HFFc6 (cell line): ENCODE measurements at places on chromosomes 4 and X.
A peak's percentile ranks its signal among the peaks of the same experiment; 100 is the strongest.

GRCh38 chr4:158836002-158836369 lies 67.2 kb downstream of the FNIP2 start:
- DNase-seq: no peak

DNA sequence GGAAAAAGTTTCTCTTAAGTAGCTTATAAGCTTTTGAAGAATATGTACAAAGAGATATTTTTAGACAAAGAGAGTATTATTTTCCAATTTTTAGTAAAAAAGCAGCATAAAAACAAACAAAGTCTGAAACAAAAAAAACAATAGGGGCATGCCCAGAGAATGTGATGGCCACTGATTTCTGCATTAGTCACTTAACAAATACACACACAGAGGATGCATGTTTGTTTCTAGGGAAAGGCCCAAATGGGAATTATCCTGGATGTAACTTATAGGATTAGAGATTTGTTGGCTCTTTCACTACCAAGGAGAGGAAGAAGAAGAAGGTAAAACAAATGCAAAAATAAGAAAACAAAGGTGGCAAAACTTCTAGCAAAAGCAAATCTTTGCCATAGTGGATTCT lies 95.9 kb upstream of the SCOC start:
- no peak for DNase-seq

DNA sequence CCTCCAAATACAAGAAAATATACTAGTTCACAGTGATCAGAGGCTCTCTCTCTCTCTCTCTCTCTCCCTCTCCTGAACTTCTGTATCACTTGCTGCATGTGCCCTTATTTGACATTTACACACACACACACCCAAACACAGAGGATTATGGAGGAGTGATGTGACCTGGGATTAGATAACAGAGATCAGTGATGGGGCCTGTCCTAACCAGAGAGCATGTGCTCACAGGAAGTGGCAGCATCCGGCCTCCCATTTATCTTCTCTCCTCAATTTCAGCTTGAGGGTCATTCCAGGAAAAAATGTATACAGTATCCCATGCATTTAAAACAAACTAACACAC lies 143.0 kb downstream of the TSPAN5 start:
- DNase-seq: no peak

DNA sequence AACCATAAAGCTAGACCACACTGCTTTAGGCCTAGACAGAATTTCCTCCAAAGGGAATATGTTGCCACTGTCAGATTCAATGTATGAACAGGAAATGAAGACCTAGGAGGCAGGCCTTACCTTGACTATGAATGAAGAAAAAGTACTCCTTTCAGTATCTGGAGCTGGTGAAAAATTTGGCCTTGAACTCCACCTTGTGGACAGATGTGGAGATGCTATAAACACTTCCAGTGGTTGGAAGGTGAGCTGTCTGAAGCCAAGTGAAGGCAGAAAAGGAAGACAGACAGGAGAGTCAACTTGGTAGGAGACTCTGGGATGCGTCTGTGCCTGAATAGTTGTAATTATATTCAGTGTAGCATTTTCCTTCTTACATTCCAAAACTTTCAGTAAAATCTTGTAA lies 17.2 kb downstream of the SPIN3 start:
- peak; percentile 35 for DNase-seq

GRCh38 chrX:94288972-94289371 lies 615.0 kb downstream of the FAM133A start:
- no peak for DNase-seq

DNA sequence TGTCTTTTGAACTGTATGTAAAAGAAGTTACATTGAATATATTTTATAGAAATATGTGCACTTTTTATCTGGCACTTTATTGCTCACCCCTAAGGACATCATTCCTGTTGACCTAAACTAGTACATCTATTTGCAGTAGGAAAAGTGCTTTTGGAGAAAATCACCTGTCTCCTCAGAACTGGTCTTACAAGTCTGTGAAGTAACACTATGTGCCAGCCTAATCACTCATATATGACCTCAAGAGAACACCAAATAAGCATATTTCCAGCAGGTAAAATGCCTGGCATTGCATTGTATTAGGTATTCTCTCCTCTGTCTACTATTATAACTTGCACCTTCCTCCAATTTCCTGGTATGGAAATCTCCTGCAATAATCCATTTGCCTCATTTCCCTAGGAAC lies 4.0 kb upstream of the GASK1B start:
- DNase-seq: no peak

DNA sequence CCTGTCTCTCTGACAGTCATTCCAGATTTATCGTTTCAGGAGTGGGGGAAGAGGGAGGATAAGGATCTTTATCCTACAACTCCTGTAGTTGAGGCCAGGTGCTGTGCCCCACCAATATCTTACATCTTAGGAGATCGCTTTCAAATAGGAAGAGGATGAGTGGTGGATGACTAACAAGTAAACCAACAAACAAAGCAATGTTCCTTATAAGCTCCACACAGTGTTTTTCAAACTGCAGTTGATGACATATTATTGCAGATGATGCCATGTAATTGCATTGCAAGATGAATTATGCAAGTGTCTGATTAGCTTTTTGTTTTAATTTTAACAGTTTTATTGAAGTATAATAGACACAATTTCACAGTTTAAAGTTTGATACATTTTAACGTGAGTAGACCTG lies 35.8 kb upstream of the TMEM164 start:
- DNase-seq: peak; percentile 8

- no peak for DNase-seq
Observed at GRCh38 chrX:24790166-24790565, 96.4 kb downstream of the POLA1 start.

GRCh38 chr4:73460913-73461522 lies 20.5 kb upstream of the AFM start:
- DNase-seq: no peak

GRCh38 chr4:8938623-8939022 lies 67.0 kb upstream of the HMX1 start:
- no peak for DNase-seq

GRCh38 chrX:150192816-150193215 lies 170.3 kb upstream of the MAMLD1 start:
- no peak for DNase-seq
